ENCODE measurements at places on chromosomes 16 and 17. TPM values are rescaled to one million over a fixed set of nuclear protein-coding genes. Genes with fewer than 3 reads are reported as not detected.

DNA sequence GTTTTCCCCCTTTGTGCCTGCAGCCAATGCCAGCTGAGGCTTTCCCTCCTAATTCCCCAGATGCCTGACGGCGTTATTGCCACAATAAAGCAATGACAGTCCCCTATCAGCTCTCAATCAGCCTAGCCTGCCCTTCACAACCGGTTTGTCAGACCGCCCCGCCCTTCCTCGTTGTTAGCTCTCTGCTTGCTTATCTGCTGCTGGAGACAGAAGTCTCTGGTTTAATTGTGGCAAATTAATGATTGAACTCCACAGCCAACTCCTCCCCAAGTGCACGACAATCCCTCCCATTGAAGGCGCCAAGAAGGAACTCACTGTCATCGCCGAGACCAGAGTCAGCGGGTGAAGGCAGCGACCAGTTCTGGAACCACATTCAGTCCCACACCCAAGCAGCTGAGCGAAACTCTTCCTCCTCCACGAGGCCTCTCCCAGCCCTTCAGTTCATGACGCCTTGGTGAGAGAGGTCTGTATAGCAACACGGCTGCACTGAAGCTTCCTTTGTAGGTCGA, 474.4 kb downstream of the SLC39A11 start:
- H3K36me3 ChIP-seq: no peaks in the 10 kb centered on the region
- no peak overlapping the region for H3K27ac ChIP-seq
- H3K27me3 ChIP-seq: peaks cover 11% of the 10 kb centered on the region

Gene HBA2
- polyA plus RNA-seq: 3.6 TPM

GRCh38 chr16:84982434-84982833, 28.9 kb downstream of the ZDHHC7 start:
- no peaks in the 10 kb centered on the region for H3K27me3 ChIP-seq
- peak; percentile 48 for DNase-seq
- no peak overlapping the region for H3K4me3 ChIP-seq
- H3K36me3 ChIP-seq: peaks cover 91% of the 10 kb centered on the region

- H3K27me3 ChIP-seq: no peaks in the 10 kb centered on the region
- no peaks in the 10 kb centered on the region for H3K4me1 ChIP-seq
- DNase-seq: no peak
- H3K36me3 ChIP-seq: no peaks in the 10 kb centered on the region
Observed at GRCh38 chr17:42946812-42947211, 17.4 kb downstream of the AARSD1 start.

Gene IL17C
- polyA plus RNA-seq: not detected

Gene ATP6V0A1
- polyA plus RNA-seq: 24.3 TPM

GRCh38 chr16:86545481-86545880, 9.6 kb downstream of the MTHFSD start:
- H3K27me3 ChIP-seq: no peaks in the 10 kb centered on the region
- DNase-seq: no peak
- no peak overlapping the region for H3K4me3 ChIP-seq

DNA sequence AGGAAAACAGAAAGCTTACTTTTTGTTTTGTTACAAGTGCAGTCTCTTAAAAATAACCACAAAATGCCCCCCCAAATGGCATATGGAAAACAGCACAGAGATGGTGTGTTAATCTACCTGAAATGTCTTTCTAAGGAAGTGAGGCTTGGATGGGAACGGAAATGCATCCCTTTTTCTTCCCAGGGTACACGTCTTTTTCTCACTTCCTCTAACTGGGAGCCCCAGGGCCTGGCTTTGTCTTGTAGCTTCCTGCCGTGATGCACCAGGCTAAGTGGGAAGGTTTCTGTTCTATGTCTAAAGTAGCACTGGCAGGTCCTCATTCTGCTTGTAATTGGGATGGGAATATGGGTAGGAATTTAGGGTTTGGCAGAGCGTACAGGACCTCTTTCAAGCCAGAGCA, 52.5 kb upstream of the CACNG3 start:
- no peak for DNase-seq
- H3K4me1 ChIP-seq: no peaks in the 10 kb centered on the region
- no peaks in the 10 kb centered on the region for H3K36me3 ChIP-seq
- no peak overlapping the region for H3K27ac ChIP-seq

DNA sequence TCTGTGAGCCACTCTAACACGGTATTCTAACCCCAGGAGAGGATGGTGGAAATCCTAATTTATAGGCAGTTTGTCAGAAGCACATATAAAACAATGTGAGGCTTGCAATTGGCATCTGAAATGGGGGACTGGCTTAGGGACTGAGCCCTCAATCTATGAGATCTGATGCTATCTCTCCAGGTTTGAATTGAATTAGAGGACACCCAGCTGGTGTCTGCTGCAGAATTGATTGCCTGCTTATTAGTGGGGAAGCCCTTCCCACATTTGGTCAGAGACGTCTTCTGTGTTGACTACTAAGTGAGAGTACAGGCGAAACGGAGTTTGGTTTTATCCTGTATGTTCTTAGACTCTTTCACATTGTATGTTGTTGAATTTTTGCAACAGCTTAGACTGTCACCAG, 13.6 kb upstream of the TMIGD1 start:
- H3K4me1 ChIP-seq: peaks cover 17% of the 10 kb centered on the region
- H3K27ac ChIP-seq: no peak overlapping the region
- no peaks in the 10 kb centered on the region for H3K27me3 ChIP-seq
- no peaks in the 10 kb centered on the region for H3K36me3 ChIP-seq

DNA sequence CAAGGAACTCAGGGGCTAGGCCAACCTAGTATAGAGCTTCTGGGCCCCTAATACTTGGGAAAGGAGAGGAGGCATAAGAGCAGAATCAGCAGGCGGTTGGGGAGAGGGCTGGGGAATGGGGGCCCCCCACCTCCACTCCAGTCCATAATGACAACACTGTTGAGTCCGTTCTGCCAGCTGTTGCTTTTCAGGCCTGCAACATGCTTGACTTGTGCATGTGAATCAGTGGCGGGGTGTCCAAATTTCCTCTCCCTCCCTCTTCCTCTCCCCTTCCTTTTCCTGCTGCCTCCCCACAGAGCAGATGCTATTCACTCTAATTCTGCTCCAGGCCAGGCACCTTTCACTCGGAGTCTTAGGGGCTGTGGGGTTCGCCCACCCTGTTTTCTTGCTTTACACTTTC, 31.7 kb downstream of the SGSM2 start:
- H3K27me3 ChIP-seq: no peaks in the 10 kb centered on the region
- DNase-seq: no peak
- peaks cover 34% of the 10 kb centered on the region for H3K4me1 ChIP-seq
- H3K36me3 ChIP-seq: no peaks in the 10 kb centered on the region
- H3K27ac ChIP-seq: no peak overlapping the region

- no peaks in the 10 kb centered on the region for H3K36me3 ChIP-seq
- no peak overlapping the region for H3K4me3 ChIP-seq
- no peak overlapping the region for H3K27ac ChIP-seq
- DNase-seq: no peak
Observed at GRCh38 chr17:13484020-13484419, 117.7 kb downstream of the HS3ST3A1 start.

- no peaks in the 10 kb centered on the region for H3K36me3 ChIP-seq
- DNase-seq: peak; percentile 81
- H3K4me3 ChIP-seq: no peak overlapping the region
- peaks cover 51% of the 10 kb centered on the region for H3K4me1 ChIP-seq
- no peaks in the 10 kb centered on the region for H3K27me3 ChIP-seq
Observed at GRCh38 chr17:19250421-19251173, 13.4 kb downstream of the EPN2 start.

DNA sequence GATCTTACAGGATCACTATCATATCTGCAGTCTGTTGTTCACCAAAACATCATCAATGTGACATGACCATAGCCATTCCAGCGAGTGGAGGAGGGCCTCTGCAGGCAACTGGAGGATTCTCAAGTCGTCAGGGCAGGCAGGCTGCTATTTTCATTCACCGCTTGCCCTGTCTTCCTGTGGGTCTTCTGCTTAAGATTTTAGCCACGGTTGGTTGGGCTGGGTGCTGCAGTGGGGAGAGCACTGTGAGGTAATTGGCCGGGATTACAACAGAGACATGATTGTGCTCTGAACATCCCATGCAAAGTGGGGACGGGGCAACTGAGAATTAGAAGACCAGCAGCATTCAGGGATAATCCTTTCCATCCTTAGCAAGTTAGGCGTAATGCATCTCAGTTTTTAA, 245.9 kb downstream of the CPPED1 start:
- H3K4me3 ChIP-seq: no peak overlapping the region
- H3K27me3 ChIP-seq: no peaks in the 10 kb centered on the region
- no peaks in the 10 kb centered on the region for H3K4me1 ChIP-seq

GRCh38 chr17:73814075-73814474, 169.8 kb upstream of the SDK2 start:
- DNase-seq: no peak
- H3K36me3 ChIP-seq: no peaks in the 10 kb centered on the region
- no peak overlapping the region for H3K27ac ChIP-seq
- H3K27me3 ChIP-seq: no peaks in the 10 kb centered on the region

- no peak for DNase-seq
- H3K36me3 ChIP-seq: no peaks in the 10 kb centered on the region
- no peaks in the 10 kb centered on the region for H3K4me1 ChIP-seq
- no peak overlapping the region for H3K27ac ChIP-seq
- H3K27me3 ChIP-seq: no peaks in the 10 kb centered on the region
Observed at GRCh38 chr17:20774472-20775135, 195.1 kb downstream of the CDRT15L2 start.

Gene WFIKKN2
- 0.08 TPM for polyA plus RNA-seq

Gene PITPNM3
- polyA plus RNA-seq: 0.23 TPM

Gene RCVRN
- 0.19 TPM for polyA plus RNA-seq

- DNase-seq: no peak
- H3K4me1 ChIP-seq: no peaks in the 10 kb centered on the region
- no peaks in the 10 kb centered on the region for H3K36me3 ChIP-seq
- no peak overlapping the region for H3K4me3 ChIP-seq
- H3K27me3 ChIP-seq: no peaks in the 10 kb centered on the region
Observed at GRCh38 chr16:25270577-25270976, 12.9 kb upstream of the ZKSCAN2 start.

DNA sequence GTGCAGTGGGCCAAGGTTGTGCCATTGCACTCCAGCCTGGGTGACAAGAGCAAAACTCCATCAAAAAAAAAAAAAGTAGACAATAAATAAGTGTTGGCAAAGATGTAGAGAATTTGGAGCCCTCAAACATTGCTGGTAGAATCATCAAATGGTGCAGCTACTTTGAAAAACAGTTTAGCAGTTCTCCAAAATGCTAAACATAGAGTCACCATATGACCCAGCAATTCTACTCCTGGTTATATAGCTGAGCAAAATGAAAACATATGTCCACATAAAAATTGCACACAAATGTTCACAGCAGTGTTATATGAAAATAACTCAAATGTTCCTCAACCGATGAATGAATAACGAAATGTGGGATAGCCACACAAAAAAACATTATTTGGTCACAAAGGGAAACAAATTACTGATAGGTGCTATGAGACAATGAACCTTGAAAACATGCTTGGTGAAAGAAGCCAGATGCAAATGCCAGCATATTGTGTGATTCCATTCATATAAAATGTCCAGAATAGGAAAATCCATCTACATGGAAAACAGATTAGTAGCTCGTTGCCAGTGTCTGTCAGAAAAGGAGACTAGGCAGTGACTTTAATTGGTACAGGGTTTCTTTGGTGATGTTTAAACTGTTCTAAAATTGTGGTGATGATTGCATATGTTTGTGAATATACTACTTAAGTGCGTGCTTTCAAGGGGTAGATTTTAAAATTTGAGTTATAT, 12.7 kb upstream of the RABEP1 start:
- no peak overlapping the region for H3K4me3 ChIP-seq
- H3K36me3 ChIP-seq: no peaks in the 10 kb centered on the region
- no peak overlapping the region for H3K27ac ChIP-seq
- no peaks in the 10 kb centered on the region for H3K4me1 ChIP-seq
- H3K27me3 ChIP-seq: no peaks in the 10 kb centered on the region

DNA sequence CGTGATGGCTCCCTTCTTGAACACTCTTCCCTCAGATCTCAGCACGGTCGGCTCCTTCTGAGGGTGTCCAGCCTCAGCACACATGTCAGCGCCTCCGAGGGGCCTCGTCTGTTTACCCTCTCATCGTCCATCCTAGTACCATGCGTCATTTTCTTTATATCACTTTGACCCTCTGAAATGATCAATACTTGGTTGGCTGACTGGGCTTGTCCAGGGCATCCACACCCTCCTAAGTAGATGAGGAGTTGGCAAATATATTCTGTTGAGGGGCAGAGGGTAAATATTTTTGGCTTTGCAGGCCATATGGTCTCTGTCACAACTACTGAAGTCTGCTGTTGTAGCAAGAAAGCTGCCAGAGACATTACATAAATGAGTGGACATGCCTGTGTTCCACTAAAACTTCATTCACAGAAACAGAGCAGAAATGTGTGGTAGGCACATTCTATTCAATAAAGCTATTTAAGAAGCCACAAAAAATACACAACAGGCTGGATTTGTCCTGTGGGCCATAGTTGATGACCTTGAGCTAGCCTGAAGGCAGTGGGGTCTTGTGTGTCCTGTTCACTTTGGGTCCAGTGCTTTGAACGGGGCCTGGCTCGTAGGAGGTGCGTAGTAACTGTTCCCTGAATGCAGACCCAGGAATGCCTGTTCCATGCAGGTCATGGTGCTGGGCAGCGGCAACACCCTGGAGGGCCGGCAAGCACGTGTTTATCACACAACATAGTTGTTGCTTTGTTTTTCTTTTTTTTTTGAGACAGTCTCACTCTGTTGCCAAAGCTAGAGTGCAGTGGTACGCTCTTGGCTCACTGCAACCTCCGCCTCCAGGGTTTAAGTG, 185.8 kb downstream of the SNX29 start:
- no peaks in the 10 kb centered on the region for H3K27me3 ChIP-seq
- DNase-seq: no peak
- H3K27ac ChIP-seq: no peak overlapping the region
- peaks cover 34% of the 10 kb centered on the region for H3K4me1 ChIP-seq
- no peak overlapping the region for H3K4me3 ChIP-seq

DNA sequence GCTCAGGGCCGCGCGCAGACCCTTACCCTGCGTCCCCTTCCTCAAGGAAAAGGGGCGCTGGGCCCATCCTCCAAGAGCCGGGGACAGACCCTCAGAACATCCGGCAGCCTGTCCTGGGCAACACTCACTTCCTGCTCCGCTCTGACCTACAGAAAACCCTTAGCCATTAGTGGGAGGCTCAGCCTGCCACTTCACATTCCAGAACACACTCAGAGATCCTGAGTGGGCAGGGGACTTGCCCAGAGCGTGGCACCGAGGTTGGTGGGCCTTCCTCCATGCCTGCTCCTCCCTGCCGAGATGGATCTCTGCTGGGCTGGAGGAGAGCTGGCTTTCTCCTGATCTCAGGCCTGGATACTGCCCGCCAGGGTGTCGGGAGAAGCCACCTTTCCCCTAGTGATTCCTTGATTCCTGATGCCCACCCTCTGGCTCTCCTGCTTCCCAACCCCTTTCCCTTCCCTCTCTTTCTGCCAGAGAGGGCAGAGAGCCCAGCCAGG, 1.5 kb downstream of the SCARF1 start:
- no peaks in the 10 kb centered on the region for H3K27me3 ChIP-seq
- peak overlapping the region; percentile 41 for H3K4me3 ChIP-seq
- peaks cover 51% of the 10 kb centered on the region for H3K4me1 ChIP-seq
- H3K36me3 ChIP-seq: peaks cover 23% of the 10 kb centered on the region
- peak; percentile 32 for DNase-seq
- peak overlapping the region; percentile 50 for H3K27ac ChIP-seq

DNA sequence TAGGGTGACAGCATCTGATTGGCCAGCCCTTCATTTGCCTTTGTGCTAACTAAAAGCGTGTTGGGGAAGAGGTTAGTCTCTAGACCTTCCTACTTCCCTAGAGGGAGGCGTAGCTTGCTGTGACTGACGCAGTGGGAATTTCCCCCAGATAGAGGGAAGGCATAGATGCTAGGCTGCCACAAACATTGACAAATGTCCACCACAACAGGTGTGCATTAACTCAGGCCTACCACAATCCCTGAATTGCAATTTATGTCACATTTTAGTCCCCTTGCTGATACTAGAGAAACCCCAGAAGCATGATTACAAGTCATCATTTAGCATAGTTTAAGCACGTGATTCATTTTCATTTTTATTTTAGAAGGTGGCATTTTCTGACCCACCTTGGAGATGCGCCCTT, 76.3 kb upstream of the WSB1 start:
- no peak overlapping the region for H3K27ac ChIP-seq
- DNase-seq: no peak
- H3K27me3 ChIP-seq: no peaks in the 10 kb centered on the region
- H3K36me3 ChIP-seq: no peaks in the 10 kb centered on the region
- no peaks in the 10 kb centered on the region for H3K4me1 ChIP-seq

Data from heart left ventricle (tissue), 16 donors.